Activated naive CD4-positive, alpha-beta T cell treated with anti-CD3 and anti-CD28 coated beads for 36 hours (primary cell): ENCODE measurements at places on chromosomes 2 and 18.

DNA sequence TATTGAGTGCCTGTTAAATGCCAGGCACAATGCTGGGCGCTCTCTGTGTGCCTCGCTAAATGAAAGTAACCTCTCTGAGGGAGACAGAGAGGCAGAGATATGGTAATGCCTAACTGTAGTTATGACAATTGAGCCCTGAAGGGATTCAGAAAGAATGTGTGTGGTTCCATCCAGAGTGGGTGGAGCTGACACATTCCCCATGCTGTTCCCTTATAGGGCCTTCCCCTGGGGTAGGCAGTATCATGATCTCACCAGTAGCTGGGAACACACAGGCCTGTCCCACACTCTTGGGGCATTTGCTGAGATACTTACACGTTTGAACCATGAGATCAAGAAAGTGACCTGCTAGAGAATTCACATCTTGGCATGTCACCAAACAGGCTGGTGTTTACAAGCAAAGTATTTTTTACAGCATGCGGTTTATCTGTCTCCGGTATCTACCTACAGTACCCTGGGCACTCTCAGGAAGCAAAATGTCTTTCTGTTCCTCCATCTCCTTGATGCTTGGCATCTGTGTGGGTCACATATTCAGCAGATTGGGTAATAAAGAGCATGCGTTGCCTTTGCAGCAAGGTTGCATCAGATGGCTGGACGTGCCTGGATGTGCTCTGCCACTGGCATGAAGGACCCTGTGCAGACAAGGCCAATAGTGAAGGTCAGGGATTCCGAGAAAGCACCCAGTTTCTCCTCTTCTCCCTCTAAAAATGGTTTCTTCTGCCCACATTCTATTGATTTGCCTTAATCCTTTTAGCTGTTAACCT, 9.4 kb downstream of the CTIF start:
- no peak for DNase-seq

DNA sequence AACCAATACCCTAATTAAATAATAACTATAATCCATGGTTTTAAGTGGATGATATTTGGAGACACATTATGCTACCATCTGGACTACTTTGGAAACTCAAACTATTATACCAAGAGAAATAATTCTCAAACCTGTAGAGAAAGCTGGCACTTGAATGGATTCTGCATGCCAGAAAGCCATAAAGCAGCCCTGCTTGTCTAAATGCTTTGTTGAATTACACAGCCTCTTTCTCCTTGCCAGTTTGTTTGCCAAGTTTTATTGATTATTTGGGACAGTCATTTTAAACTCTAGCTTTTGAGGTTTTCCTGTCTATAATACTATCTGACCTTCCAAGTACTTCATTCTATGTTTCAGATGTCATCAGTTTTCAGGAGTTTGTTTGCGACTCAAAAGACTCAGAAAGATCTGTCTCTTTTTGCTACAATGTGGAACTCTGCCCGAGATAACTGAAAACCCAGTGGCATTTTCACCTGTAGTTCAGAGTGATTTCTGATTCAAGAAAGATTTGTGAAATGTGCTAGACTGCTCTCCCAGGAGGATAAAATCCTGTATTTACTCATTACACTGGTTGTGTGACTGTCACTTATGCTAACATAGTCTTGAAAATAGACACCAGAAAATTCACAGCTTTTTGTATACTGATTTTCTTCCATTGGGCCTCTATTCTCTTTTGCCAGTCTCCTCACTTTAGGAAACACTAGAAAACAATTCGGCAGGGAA, 29.2 kb upstream of the MBOAT2 start:
- no peak for DNase-seq

DNA sequence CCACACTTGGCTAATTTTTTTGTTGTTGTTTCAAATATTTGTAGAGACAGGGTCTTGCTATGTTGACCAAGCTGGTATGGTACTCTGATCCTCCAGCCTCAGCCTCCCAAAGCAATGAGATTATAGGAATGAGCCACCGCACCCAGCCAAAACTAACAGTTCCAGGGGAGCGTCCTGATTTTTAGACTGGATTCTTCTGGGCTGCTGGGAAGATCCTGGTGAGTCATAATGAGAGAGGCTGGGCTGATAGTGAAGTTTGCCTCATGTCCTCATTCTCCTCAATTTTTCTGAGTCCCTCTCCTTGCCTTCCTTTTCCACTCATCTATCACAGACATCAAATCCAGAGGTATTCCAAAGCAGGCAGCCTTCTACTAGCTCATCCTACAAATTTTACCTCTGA, 81.3 kb downstream of the VSNL1 start:
- no peak for DNase-seq

GRCh38 chr2:1804351-1804771, 60.0 kb upstream of the PXDN start:
- DNase-seq = no peak

DNA sequence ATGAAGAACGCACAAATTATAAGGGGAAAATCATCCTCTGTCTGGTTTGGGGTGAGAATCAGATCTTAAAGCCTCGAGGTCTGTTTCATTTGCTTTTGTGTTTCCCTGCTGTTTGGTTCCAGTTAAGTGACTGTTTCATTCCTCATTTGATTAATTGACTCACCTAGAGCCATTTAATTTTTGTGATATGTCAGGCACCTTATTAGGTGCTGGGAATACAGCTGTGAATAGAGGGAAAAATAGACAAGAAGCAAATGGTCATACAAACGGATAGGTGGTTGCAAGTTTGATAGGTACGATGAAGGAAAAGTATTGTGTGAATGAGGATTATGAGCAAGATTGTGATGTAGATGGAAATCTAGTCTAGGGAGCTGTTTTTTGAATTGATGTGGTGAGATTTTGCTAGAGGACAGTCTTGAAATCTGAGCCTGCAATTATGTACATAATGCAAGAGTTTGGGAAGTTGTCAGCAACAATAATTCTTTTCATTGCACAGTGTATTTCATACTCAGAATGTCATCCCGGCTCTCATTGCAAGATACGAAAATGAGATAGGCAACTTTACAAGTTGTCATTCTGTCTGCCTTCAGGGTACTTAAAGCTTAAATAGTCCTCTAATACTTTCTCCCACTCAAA, 2.2 kb downstream of the ACSL3 start:
- DNase-seq = no peak

DNA sequence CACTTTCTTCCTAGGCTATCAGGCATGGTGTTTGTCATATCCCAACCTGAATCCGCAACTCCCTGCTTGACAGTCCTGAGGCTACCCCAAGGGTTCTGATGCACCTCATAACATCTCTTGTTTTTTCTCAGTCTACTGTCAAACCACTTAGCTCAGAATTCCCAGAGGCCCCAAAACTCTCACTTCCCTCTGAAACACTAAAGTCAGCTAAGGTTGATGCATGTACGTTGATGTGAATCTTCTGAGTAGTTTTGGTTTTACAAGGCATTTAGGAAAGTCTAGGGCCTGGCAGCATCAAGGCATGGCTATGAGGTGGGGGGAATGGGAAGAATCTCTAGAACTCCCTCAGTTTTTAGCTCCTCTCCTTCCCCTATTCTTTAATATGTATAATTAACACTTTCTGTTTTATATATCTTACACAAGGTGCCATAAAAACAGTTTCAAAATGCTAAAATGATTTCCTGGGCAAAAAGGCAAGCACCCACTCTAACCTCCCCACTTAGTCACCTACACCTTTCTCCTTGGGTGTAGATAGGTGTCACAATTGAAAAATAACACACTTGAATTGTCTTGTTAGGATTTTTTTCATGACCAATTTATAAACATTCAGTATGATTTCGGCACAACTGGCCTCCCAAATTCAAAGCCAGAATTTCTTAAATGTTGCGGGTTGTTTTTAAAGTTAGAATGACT, 71.4 kb upstream of the TANK start:
- no peak for DNase-seq

GRCh38 chr2:5736050-5736449, 43.9 kb downstream of the SOX11 start:
- no peak for DNase-seq

- DNase-seq = peak; percentile 39
Observed at GRCh38 chr2:215664847-215665525, 229.1 kb upstream of the FN1 start.

- no peak for DNase-seq
Observed at GRCh38 chr18:36340246-36340645, 42.7 kb downstream of the FHOD3 start.

GRCh38 chr2:122739732-122740593, 984.5 kb downstream of the TSN start:
- no peak for DNase-seq

DNA sequence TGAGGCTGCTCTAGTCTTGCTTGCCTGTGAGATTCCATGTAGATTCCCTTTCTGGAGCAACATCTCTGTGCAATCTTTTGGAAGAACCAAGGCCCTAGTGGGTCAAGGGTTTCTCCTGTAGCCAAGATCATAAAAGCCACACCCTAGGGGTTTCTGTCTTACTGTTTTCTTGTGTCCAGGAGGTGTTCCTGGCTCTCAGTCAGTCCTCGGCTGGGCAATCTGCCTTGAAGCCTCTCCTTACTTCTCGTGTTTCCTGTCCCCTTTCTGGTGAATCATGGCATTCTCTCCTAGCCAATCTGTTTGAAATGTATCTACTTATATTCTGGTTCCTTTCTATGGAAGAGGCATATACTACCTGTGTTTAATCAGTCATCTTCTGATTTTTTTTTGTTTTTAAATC, 484.8 kb upstream of the UBE2E3 start:
- DNase-seq = no peak

GRCh38 chr18:22975508-22975907, 42.4 kb downstream of the RBBP8 start:
- no peak for DNase-seq

GRCh38 chr2:160912276-160912675, 248.0 kb upstream of the TANK start:
- DNase-seq = no peak

DNA sequence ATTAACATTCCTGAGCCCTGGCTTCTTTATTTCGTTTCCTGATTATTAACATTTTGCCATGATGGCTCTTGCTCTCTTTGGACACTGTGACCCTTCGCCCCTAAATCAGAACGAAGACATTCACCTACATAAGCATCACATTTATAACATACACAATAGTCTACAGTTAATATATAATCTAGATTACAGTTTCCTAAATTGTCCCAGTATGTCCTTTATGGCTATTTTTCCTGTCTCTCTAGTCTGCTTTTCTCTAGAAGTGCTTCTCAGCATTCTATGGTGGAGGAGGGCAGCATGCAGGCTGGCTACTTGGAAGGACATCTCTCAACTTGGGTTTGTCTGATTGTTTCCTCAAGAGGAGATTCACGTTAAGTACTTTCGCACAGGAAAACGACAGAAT, 49.9 kb downstream of the FAM210A start:
- DNase-seq = no peak

GRCh38 chr2:5914811-5915611, 222.8 kb downstream of the SOX11 start:
- DNase-seq = no peak

GRCh38 chr2:177429688-177430325, 37.2 kb downstream of the AGPS start:
- DNase-seq = no peak

DNA sequence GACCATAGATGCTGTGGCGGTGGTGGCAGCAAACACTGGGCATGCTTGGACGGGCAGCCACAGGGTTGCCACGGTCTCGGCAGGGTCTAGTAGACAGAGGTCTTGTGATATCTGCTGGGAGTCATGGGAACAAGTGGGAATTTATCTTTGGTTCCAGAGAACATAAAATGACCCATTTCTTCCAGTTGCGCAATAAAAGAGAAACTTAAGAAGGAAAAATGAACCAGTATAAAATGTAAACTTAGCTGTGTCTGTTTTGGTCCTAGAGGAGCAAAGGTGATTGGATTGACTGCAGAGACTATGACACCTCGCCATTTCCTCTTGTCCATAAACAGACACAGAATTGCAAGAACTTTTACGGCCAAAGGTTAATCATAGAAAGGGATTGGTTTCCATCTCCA, 132.6 kb upstream of the RBBP8 start:
- DNase-seq = no peak

- no peak for DNase-seq
Observed at GRCh38 chr18:22822841-22823508, 110.2 kb upstream of the RBBP8 start.

DNA sequence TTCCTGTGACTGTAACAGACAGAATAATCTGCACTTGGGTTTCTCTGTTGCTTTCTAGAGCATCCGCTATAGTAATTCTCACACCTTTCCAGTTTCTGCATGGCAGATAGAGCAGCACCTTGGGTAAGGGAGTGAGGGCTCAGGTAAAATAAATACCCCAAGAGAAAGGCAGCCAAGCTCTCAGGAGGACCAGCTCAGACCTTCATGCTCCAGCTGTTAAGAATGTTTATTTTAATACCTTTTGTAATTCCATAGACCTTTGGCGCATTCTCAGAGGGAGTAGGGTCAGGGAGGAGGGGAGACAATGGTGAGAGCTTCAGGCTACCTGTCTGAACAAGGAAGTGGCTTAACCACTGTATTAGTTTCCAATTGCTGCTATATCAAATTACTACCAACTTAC, 16.2 kb upstream of the TMEM178A start:
- DNase-seq = no peak

DNA sequence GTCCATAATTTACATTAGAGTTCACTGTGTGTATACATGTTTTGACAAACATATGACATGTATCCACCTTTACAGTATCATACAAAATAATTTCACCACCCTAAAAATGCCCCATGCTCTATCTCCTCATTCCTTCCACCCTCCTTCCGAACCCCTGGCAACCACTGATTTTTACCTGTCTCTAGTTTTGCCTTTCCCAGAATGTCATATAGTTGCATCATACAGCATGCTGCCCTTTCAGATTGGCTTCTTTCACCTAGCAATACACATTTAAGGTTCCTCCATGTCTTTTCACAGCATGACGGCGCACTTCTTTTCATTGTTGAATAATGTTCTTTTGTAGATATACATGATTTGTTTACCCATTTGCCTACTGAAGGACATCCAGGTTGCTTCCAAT, 10.4 kb downstream of the LRPPRC start:
- DNase-seq = no peak

GRCh38 chr2:71276311-71277146, 49.6 kb upstream of the PAIP2B start:
- peak; percentile 87 for DNase-seq

DNA sequence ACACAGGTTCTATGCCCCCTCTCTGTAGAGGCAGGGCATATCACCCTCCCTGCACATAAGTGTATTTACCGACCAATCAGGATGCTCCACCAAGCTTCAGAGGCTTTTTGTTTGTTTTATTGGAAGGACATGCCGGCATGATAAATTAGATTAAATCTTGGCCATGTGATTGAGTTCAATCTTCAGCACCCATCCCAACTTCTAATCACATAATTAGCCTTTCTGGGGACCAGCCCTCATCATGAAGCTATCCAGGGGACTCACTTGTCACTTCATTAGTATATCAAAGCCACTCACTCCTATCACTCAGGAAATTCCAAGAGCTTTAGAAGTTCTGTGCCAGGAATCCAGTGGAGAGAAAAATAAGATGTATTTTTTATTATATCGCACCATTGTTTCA, 158.6 kb upstream of the SYT4 start:
- no peak for DNase-seq

- DNase-seq = peak; percentile 8
Observed at GRCh38 chr18:47175283-47175897, 774 bp downstream of the IER3IP1 start.
